ENCODE measurements at places on chromosomes 11 and 22.

GRCh38 chr11:118939953-118940598 is 14.3 kb upstream of the BCL9L start:
- peak; percentile 61 for DNase-seq

- no peak for DNase-seq
Measured at GRCh38 chr11:77884186-77884828, 63.4 kb downstream of the AAMDC start.

DNA sequence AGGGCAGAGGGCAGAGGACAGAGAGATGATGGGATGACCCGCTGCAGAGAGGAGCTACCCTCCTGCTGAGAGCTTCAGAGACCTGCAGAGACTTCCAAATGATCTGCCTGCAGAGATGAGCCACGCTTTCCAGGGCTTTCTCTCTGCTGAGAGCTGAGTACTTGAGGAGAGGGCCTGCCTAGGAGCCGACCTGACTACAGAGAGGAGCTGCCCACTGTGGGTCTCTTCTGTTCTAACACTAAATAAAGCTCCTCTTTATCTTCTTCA is 45.9 kb upstream of the SC5D start:
- DNase-seq = no peak

GRCh38 chr11:57301711-57302423 is 22.9 kb downstream of the TNKS1BP1 start:
- DNase-seq = no peak

GRCh38 chr11:121873766-121874165 is 242.2 kb downstream of the BLID start:
- no peak for DNase-seq

Data from kidney tubule cell (primary cell).